A549 (cell line): ENCODE measurements at places on chromosomes 6 and 20.

GRCh38 chr6:54002116-54002515, 109.1 kb upstream of the MLIP start:
- no peak for DNase-seq

DNA sequence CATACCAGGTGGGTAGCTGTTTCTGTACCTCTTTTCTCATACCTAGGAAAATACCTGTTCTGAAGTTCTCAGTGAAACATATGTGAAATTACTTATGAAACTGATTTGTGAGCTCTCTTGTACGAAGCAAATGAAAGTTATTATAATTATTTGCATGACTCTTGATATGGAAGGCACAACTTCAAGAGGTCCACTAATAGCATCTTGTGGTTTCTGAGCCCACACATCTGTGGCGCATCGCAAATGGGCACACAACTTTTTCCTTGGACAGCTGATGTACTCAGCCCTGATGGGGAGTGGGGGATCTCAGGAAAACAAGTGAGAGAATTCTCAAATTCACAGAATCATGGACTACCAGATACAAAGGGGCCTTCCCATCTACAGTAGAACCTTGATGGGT, 432.3 kb downstream of the CD83 start:
- no peak for DNase-seq

GRCh38 chr20:21391972-21392352, 5.4 kb downstream of the NKX2-4 start:
- no peak for DNase-seq

DNA sequence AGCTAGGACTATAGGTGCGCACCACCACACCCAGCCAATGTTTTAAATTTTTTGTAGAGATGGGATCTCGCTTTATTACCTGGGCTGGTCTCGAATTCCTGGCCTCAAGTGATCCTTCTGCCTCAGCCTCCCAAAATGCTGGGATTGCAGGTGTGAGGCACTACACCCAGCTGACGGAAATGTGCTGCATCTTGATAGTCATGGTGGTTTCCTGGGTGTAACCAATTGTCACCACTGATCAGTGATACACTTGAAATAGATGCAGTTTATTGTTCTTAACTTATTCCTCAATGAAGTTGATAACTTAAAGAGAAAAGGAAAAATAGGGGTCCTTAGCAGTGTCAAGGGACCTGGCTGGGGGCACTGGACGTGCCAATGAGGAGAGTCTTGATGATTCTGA, 92.4 kb downstream of the PPP1R14C start:
- no peak for DNase-seq

DNA sequence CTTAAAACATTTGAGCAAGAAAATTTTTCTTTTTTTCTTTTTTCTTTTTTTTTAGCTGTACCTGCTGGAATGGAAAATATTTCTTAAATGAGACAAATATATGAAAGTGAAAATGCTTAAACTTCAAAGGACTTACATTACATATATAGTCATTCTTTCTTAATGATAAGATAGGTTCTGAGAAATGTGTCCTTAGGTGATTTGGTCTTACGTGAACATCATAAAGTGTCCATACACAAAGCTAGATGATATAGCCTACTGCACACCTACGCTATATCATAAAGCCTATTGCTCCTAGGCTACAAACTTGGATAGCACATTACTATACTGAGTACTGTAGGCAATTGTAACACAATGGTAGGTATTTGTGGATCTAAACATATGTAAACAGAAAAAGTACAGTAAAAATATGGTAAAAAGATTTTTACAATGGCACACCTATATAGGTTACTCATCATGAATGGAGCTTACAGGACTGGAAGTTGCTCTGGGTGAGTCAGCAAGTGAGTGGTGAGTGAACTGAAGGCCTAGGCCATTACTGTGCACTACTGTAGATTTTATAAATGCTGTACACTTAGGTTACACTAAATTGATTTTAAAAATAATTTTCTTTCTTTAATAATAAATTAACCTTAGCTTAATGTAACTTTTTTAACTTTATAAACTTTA, 54.6 kb downstream of the RPP21 start:
- DNase-seq = no peak

GRCh38 chr20:53828088-53828681, 234.5 kb upstream of the ZNF217 start:
- DNase-seq = peak; percentile 84

DNA sequence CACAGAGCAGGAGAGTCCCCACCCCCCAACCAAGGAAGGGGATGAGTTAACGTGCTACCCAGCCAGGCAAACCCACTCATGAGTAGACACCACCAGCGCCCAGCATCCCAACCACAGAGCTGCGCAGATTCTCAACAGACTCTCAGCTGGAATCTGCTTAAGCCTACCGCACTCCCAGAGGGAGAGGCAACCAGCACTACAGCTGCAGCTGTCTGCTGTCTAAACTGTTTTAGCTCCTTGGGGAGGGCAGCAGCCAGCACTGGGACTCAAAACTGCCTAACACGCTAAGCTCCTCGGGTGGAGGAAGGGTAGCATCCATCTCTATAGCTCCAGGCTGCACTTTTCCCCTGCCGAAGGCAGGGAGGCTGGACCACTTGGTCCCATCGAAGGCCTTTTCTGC, 539.8 kb downstream of the EPHA7 start:
- no peak for DNase-seq

DNA sequence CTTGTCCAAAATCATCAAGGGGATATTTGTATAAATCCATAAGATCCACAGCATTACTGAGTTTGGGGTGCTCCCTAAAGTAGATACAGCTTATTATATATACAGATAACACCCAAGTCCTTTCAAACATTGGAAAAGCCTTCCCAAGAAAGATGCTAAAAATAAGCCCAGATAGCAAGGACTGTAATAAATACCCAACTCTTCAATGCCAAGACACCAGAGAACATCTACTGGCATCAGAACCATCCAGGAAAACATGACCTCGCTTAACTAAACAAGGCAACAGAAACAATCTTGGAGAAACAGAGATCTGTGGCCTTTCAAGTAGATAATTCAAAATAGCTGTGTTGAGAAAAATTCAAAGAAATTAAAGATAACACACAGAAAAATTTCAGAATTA, 761.4 kb downstream of the GRIK2 start:
- DNase-seq = no peak

DNA sequence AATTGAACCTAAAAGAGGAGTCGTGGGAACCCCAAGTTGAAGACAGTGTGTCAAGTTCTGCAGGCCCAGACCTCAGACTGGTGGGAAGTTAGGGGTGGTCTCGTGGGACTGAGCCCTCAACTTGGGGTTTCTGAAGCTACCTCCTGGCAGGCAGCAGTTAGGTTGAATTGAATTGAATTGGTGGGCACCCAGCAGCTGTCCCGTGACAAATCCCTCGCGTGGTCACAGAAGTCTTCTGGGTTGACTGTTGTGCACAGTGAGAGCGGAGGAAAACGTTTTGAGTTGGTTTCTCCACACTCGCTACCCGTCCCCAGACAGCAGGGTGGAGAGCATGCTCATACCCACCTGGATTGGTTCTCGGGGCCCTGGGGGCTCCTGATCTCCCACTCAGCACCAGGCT, 12.9 kb downstream of the SLC4A11 start:
- DNase-seq = no peak

- peak; percentile 83 for DNase-seq
Measured at GRCh38 chr6:144266091-144266649, 19.0 kb upstream of the UTRN start.

- no peak for DNase-seq
Measured at GRCh38 chr20:20847814-20848213, 135.4 kb upstream of the RALGAPA2 start.

- DNase-seq = no peak
Measured at GRCh38 chr6:111030008-111031007, 48.5 kb downstream of the RPF2 start.

- DNase-seq = no peak
Measured at GRCh38 chr6:37940074-37940847, 120.7 kb downstream of the ZFAND3 start.

GRCh38 chr20:10524034-10524476, 89.0 kb downstream of the SLX4IP start:
- no peak for DNase-seq

DNA sequence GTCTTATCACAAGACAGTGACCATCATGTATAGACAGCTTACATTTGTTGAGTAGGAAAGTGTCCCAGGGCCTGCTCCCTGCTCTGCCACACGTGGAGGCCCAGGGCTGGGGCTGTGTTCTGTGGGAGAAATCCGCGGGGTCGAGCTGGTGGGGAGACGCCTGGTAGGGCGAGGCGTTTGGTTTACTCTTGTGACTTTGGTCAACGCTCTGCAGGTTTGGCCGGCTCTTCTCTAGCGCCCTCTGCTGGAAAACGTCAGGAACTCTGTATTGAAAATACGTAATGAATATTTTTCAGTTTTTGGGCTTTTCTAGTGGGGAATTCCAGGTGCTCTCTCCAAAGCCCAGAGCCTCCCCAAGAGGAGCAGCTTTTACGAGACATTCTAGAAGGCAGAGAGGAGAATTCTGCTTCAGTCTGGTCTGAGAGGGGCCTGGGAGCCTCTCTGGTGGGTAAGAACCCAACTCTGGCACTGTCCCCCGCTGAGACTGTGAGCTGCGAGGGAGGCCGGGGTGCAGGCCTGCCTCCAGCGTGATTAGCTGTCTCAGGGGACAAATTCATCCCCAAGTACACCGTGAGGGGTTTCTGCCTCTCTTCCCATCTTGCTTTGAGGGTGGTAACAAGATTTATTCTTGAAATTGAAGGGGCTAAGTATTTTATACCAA, 112.6 kb upstream of the RALGAPA2 start:
- DNase-seq = peak; percentile 49

GRCh38 chr6:159169193-159169555, at the start of gene FNDC1:
TSS of gene FNDC1 (plus strand) at chr6:159169400. CDS start at chr6:159169597, 197 bp downstream.
- peak; percentile 2 for DNase-seq

DNA sequence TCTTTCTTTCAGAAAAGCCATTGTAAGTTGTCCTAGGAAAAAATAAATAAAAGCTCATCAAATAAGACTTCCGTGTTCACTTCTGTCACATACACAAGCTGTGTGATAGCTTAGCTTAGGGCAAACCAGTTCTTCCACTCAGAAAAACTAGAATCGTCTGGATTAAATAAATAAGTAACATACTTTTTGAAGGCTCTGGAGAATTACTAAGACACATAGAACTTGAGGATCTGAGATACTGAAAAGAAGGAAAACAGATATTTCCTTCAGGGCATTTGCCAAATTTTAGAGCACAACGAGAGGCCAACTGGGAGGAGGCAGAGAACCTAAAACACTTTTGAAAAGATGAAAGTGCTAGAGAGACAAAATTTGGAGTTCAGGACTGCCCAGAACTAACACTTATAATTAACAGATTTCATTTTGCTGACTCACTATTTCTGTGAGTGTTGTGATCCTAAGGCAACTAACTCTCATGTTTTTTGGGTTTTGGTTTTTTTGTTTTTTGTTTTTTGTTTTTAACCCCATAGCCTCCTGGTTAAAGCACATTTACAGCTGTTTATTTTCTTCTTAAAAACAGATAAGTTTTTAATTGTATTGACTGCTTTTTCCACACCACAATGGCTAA, 38.7 kb upstream of the THEMIS start:
- no peak for DNase-seq

DNA sequence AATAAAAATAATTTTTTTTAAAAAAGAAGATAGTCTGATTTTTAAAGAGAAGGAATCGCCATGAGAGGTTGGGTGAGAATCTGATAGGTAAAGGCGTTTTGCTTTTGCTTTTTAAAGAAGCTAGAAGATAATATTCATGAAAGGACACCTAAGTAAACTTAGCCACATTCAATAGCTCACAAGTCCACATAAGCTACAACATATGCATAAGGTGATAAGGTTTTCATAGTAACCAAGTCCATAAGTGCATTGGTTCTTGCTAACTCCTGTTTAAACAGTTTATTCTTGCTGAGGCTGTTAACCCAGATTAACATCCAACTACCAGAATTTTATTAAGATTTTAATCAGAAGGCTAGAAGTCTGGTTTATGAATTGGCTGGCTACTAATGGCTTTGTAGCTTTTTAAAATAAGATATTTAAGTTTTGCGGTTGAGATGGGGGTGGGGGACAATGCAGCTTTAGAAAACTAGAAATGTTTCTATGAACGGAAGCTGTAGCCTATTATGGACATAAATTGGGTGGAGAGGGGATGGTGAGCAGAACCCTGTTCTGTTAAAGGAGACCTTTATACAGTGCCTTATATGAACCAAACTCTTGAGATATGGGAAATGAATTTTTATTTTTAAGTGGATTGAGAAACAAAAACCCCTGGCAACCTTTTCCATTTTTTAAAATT, 235.1 kb downstream of the ZFAND3 start:
- DNase-seq = no peak

DNA sequence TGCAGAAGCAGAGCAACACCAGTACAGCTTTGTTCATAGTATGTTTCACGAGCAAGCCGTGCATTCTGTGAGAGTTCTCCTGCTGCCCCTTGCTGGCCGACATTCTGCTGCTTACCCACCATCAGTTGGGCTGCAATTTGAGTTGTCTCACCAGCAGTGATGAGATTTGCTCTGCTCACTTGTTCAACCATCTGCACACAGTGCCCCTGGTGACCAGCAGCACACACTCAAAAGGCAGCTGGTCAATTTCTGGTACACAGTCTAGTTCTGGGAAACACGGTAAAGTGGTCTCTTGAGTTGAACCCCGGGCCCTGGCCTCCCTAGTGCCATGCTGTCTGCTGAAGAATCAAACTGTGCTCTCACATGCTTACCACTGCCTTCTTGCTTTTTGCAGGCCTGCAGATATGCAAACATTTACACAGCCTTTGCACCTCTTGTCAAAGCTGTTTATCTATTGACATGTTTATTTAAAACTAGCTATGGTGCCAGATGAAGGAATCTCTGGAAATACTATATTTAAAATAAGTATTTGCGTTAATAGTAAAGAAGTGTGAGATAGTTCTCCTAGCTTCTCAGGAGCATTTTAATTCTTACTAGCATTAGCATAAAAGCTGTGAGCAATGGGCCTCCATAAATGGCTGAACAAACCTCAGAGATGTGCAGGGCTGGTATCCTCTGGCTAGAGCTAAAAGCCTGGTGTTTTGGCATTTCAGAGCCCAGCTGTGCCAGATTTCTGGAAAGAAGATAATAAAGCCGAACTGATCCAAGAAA, 234.3 kb downstream of the ARHGAP18 start:
- DNase-seq = no peak

DNA sequence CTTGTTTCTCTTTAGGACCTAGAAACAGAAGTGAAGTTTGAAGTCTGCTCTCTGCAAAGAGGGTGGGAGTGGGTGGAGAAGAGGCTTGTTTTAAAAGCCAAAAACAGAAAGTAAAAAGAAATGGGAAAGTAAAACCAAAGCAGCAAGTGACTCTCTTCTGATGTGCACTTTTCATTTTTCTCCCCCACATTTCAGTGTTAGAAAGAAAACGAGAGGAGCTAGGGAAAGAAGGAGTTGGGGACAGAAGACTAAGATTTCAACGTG, 1.3 kb downstream of the C6orf141 start:
- no peak for DNase-seq

GRCh38 chr6:105608711-105609374, 206.0 kb upstream of the PREP start:
- peak; percentile 99 for DNase-seq
